Stimulated activated CD4-positive, alpha-beta T cell treated with anti-CD3 and anti-CD28 coated beads, TNF-alpha, amount 100 ng/mL, for 48 hours (primary cell): ENCODE measurements at places on chromosomes 11 and 22.
A peak's percentile ranks its signal among the peaks of the same experiment; 100 is the strongest.

DNA sequence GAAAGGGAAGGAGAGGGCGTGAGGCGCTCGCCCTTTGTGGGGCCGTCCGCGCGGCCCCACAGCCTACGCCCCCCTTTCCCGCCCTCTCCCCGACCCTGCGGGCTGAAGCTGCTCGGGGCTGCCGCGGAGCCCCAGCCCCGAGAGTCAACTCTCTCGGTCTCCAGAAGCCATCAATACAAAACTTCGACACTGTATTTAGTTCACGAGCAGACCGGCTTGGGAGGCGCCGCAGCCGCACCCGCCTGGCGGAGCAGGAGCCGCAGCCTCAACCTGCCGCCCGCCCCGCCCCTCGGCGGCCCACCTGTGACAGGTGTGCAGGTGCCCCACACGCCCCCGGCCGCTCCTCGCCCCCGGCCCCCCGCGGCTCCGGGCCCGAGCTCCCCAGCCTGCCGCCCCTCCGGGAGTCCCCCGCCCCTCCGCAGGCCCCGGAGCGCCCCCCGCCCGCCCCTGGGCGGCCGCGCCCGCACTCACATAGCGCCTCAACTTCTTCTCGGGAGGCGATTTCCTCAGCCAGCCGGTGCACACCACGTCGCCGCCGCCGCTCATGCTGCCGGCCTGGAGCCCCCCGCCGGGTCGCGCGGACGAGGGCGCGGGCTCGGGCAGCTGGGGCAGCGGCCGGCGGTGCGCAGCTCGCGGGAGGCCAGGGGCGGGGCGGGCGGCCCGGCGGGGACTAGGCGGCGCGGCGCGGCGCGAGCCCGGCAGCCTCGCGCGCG lies at the start of gene GAB2:
GAB2 (minus strand) TSS at position 646 of the 713 bp plus-strand sequence; CDS start at position 546, 100 bp downstream.
- no peak for DNase-seq

DNA sequence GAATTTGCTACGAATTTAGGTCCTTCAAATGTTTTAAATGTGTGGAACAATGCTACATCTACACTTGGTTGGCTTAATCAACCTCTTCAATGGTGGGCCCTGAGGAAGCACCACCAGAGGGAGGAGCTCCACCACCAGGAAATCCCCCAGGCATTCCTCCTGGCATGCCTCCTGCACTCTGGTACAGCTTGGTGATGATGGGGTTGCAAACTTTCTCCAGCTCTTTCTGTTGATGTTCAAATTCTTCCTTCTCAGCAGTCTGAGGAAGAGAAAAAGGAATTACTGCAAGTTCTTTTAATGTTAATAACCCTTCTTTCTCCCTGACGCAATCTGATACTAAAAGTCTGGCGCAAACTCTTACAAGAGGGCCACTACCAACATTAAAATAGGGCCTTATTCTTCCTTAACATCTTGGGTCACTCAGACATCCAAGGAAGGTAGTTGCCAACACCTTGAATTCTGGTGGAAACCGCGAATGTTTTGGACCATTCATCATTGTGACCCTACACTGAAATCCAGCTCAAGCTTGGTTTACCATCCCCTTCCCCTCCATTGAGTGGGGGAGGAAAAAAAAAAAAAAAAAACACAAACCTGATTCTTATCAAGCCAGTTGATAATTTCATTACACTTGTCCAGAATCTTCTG lies 4.2 kb downstream of the HSPA8 start:
- DNase-seq = no peak

DNA sequence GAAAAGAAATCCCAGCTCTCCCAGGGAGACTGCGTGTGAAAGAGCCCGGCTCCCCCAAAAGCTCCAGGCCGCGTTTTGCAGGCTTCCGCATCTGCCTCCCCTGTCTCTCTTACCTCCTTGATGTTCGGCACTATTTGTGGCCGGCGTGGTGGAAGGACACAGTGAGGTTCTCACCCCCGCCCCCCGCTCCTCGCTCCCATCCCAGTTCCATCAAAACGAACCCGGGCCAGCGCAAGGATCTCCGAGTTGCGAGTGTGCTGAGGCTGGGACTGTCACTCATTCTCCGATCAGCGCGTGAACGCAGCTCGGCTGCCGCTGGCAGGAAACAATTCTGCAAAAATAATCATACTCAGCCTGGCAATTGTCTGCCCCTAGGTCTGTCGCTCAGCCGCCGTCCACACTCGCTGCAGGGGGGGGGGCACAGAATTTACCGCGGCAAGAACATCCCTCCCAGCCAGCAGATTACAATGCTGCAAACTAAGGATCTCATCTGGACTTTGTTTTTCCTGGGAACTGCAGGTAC lies at the start of gene NCAM1:
NCAM1 (plus strand) TSS at position 275 of the 523 bp plus-strand sequence.
- DNase-seq = peak; percentile 16

DNA sequence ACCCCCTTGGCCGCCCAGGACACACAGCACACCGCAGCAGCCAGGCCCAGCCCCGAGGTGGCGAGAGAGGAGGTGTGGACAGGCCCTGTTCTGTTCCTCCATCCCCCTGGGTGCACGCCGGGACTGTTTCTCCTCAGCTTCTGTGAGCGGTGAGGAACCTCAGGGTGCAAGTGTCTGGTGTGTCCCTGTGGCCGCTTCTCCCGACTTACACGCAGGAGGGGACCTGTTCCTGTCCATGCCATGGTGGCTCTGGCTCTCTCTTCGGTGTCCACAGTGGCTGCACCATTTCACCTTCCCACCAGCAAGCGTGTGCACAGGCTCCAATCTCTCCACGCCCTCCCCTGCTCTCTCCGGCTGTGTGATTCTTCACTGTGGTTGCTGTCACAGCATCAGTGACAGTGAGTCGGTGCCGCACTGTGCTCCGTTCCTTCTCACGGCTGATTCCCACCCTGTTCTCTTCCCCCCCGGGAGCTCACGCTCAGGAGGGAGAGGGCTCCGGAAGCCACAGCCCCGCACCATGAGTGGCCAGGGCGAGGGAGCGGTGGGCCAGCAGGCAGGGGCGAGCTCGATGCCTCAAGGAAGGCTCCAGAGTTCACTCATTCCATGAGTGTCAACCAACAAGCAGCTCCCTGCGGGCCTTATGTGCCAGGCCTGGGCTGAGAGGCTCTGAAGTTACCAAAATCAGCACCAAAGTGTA lies 18.6 kb upstream of the WNT7B start:
- no peak for DNase-seq

DNA sequence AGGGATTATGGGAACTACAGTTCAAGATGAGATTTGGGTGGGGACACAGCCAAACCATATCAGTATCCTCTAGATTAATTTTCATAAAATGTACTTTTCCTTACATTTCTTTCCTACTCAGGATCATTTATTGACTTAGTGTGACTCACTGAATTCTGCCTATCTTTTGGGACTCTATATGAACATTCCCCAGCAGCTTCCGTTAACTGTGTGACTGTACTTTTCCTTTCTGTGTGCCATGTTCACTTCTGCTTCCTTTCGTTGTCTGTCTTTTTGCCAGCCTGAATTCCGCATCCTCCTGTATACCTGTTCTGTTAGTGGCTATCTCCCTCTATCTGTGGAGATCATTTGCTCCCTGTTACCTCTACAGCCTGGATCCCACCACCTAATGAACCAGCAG lies 48.8 kb downstream of the SPECC1L start:
- DNase-seq = no peak

DNA sequence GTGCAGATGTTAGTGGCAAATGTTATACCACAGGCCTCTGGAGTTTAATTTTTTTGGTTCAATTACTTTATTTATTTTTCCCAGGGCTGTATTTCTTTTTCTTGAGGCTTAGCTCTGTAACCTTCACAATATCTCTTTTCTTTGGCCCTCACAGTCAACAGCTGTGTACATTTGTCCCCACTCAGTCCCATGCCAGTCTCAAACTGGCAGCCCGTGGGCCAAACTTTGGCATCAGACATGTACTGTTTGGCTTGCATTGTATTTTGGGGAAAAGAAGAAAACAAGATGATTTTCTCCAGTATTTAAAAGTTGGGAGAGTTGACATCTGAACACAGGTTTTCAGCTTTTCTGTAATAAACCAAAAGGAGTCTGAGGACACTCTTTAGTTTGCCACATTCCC lies 87.1 kb downstream of the PRR5L start:
- no peak for DNase-seq

DNA sequence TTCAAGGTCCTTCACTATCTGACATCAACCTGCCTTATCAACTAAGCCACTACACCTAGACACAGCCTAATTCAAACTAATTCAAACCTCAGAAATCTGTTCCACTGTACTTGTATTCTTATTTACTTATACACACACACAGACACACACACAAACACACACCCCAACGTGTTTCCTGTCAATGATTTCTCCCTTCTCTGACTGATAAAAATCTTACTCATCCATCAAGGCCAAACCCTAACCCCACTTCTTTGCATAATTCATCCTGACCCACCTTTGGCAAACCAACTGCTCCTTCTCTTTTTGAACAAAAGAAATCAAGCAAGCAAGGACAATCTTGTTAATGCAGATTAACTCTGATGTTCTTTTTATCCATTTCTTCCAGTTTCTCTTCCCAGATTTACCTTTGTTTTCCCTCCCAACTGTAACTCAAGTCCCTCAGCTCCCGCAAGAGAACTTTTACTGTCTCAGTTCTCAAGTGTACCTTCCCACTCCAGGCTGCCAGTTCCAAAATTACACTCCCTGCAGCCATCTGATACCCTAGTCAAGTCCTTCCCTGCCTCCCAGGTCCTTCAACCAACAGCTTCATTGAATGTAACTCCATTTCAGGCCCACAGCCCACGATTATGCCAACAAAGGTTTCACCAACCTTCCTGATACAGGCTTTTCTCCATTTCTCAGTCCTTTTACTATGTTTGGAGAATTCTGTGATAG lies 78.3 kb downstream of the PAK1 start:
- DNase-seq = no peak

- DNase-seq = no peak
These were observed 1102.8 kb downstream of the BRD1 start for GRCh38 chr22:48724899-48725298.

- DNase-seq = no peak
These were observed 91.9 kb downstream of the ARL14EP start for GRCh38 chr11:30414806-30415205.

DNA sequence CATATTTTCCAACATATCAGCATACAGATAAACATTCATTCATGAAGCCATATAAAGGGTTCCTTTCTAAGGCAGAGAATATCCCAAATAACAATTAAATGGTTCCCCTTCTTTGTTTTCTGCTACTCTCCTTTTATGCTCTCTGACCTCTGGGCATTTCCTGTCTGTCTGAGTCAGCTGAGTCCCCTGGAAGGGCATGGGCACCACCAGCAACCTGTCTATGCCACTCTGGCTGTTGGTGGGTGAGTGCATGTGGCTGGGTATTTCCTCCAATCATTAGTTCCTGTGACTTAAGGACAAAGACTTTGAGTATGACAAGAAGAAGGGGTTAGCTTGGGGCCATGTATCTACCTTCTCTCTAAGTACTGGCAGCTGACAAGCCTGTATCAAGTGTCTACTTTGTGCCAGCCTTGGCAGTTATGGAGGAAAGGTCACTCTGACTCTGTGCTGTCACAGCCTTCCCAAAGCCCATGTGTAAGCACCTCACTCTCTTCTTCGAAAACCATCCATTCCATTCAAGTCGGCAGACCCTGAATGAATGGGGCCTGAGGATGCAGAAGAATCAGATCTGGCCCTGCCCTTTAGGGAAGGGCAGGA lies 86.3 kb upstream of the PHOX2A start:
- no peak for DNase-seq

GRCh38 chr11:63909591-63910506 lies 7.1 kb downstream of the RCOR2 start:
- DNase-seq = no peak

GRCh38 chr22:26713823-26714449 lies 56.5 kb downstream of the MIAT start:
- no peak for DNase-seq

DNA sequence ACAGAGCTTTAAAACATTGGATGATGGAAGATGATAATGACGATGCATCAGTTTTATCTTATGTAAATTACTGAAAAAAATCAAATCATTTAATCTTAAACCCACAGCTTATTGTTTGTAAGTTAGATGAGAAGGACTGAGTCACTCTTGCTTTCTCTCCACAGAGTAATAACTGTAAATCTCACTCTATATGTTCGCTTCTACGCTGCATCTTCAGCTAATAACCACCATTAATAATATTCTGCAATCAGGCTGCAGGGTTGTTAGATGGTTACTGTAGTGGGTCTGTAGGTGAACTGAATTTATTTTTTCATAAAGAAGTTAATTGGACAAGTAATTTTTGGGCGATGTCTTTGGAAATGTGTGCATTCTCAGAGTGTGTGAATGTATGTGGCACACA lies 260.0 kb downstream of the FAT3 start:
- no peak for DNase-seq

DNA sequence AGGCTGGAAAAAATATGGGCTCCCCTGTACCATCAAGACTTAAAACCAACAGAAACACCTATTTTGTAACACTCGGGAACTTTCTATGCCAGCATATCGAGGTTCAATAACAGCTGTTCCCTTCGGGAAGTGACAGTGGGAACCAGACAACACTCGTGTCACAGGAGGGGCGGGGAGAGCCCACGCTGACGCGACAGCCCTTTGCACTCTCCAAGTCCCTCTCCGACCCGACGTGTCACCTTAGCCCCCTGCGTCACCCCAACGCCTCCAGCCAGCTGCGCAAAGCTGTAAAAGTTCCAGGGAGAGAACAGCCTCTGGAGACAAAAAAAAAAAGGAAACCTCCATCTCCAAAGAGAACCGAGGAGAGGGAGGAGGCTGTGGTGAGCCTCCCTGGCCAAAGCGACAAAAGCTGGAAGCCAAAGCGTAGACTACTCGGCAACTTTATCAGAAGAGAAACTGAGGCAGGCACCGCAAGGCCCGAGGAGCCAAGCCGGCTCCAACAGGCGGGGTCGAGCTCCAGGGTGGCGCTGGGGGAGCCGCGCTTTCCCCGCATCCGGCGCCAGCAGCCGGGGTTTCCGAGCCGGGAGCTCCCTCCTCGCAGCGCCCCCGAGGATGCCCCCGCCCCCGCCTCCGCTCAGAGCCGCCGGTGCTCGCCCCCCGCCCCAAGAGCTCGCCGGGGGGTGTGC lies 751 bp downstream of the ARFGAP3 start:
- peak; percentile 18 for DNase-seq

- no peak for DNase-seq
These were observed 79.9 kb upstream of the OR4C15 start for GRCh38 chr11:55474321-55474720.

- no peak for DNase-seq
These were observed 15.1 kb downstream of the CTNND1 start for GRCh38 chr11:57776577-57777210.

DNA sequence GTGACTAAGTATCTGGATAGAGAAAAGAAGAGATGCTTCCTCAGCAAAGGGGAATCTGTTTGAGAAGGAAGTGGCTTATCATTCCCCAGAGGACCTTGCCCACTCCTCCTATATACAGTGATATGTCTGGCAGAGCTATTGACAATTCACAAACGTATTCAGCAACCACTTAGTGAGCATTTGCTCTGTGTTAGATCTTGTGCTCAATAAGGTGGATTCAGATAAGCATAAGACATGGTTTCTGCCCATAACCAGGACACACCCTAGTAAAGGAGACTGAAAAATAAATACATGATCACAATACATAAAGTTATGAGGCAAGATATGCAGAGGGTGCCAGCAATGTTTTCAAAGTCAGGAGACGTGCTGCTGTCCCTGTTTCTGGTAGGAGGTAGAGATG lies 1.4 kb downstream of the TMEM9B start:
- DNase-seq = no peak

GRCh38 chr11:44003736-44004451 lies 43.9 kb upstream of the ACCSL start:
- no peak for DNase-seq
